ENCODE measurements at places on chromosomes 4 and X.

DNA sequence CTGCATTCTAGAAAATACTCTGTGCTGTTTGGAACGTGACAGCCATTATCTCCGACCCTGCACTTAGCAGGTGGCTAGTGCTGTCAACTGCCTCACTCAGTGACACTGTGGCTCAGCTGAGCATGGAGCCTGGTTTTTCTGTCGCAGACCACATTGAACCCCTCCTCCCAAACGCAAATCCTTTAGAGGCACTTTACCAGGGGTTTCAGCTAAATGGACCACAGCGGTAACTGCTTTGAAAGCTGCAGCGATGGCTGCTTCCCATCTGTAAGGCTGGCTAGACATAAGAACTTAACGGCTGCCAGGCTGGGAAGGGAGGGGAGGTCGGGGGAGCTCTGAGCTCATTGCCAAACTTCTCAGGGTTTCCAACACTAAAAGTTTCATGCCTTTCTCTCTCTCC, 8.1 kb downstream of the SLC34A2 start:
- DNase-seq, result no peak

GRCh38 chr4:160141206-160141605, 1038.3 kb downstream of the RAPGEF2 start:
- DNase-seq, result no peak

DNA sequence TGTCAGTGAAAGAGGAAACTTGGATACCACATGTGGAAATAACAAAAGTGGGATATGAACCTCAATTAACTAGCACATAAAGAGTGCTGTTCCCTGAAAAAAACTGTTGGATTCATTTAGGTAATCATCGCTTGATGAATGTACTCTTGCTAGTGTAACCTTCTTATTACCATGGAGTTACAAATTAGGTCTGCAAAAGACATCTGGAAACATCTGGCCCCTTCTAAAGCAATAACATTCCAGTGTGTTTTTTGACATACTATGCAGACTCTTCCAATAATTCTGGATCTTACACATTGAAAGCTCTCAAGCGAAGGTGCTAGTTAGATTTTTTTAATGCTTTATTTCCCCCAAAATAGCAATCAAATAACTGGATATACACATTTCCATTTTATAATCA, 134.6 kb downstream of the ATP10D start:
- DNase-seq, result no peak

- DNase-seq, result no peak
Observed at GRCh38 chrX:18883234-18883960, 100.5 kb downstream of the PHKA2 start.

GRCh38 chr4:11931266-11931820, 502.6 kb upstream of the HS3ST1 start:
- no peak for DNase-seq

- no peak for DNase-seq
Observed at GRCh38 chrX:555725-556666, 74.6 kb upstream of the SHOX start.

DNA sequence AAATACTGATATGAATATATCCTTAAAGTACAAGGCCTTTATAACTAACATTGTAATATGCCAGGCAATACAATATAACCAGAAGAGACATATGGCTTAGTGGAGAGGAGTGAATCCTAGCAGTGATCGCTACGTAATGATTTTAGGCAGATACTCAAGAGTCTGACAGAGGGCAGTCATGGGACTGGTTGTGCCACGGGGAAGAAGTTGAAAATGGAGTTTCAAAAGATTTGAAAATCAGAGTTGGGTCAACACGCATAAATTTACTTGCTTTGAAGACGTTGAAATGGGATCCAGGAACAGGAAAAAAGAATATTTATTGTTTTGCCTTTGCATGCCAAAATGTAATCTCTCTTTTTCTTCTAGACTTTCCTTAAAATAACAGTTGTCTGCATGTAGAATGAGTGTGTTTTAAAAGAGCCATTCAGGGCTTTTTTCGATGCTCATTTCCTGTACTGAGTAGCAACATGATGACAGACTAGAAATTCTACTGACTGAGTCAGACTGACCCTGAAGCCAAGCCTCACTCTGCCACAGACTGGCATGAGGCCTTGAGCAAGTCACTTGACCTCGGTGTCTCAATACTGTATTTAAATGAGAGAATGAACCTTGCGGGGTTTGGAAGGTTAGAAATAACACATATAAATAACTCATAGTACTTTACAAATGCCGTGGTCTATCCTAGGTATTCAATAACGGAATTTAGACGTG, 8.1 kb upstream of the SMS start:
- DNase-seq, result peak; percentile 91

DNA sequence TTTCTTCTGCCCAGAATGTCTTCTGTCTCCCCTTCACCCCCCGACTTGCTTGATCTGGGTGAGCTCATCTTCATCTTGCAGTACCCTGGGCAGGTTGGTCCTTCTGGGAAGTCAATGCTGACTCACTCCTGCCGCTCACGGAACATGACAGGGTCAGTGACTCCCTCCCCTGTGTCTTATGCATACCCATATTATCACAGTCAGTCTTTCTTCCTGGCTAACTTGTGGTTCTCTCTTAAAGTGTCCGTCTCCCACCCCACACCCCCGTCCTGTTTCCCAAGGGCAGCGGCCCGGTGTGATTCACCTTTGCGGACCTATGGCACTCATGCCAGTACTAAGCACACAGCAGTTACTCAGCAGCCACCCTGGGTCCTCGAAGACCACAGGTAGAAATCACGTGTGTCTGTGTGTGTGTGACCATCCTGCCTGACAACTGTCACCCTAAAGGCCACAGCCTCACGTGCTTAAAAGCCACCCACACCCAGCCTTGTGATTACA, 17.7 kb downstream of the IQSEC2 start:
- DNase-seq, result peak; percentile 88

- DNase-seq, result peak; percentile 84
Observed at GRCh38 chr4:73902038-73902637, 32.9 kb downstream of the CXCL1 start.

GRCh38 chr4:83732114-83732635, 196.3 kb downstream of the GPAT3 start:
- peak; percentile 41 for DNase-seq

- DNase-seq, result no peak
Observed at GRCh38 chr4:114146947-114147618, 167.6 kb upstream of the ARSJ start.

- DNase-seq, result peak; percentile 19
Observed at GRCh38 chrX:121000589-121000988, 15.0 kb upstream of the CT47A1 start.

GRCh38 chr4:32684160-32684559, 1964.0 kb downstream of the PCDH7 start:
- DNase-seq, result no peak

- no peak for DNase-seq
Observed at GRCh38 chr4:136400829-136401228, 1131.5 kb downstream of the PCDH18 start.

DNA sequence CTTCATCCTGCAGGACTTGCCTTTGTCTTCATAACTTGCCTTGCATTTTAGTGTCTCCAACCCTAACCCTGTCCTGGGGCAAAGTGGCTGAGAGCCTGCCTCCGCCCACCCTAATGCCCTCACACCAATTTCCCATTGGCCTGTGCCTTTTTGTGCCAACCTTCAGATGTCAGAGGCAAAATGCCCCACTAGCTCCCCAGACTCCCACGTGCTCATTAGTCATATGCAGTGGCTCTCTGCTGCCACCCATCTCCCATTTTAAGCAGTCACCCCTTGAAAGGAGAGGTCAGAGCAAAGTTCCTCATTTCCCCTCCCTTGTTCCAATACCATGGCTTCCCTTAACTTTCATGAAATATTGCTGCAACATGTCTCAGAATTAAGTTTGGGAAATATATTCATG, 74.8 kb upstream of the PASD1 start:
- DNase-seq, result peak; percentile 13

GRCh38 chr4:2051086-2051485, 8.0 kb upstream of the NAT8L start:
- no peak for DNase-seq

DNA sequence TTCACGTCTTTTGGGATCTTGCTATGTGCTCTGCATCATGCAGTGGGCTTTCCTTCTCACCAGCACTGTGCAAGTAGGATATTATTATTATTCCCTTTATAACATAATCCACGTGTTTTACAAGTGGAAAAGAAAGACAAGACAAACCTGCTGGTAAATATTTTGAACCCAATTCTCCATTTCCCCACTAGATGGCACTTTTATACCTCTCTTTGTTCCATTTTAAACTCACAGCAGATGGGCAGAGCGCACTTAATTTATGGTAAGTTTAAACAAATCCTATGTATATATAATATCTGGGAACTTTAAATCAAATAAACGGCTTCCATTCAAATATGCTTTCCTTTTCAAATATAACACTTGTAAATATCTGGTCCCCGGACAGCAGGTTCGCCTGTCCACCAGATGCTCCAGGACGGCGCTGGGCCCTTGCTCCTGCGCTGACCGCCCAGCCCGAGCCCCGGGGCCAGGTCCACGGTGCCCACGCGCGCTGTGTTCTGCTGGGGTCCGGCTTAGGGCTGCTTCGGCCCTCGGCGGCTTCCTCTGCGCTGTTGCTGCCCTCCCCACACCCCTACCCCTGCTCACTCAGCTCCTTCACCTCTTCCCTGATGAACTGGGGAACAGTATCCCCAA, 31.1 kb downstream of the F11 start:
- DNase-seq, result peak; percentile 60

GRCh38 chr4:174403177-174403543, 119.1 kb downstream of the HPGD start:
- no peak for DNase-seq

DNA sequence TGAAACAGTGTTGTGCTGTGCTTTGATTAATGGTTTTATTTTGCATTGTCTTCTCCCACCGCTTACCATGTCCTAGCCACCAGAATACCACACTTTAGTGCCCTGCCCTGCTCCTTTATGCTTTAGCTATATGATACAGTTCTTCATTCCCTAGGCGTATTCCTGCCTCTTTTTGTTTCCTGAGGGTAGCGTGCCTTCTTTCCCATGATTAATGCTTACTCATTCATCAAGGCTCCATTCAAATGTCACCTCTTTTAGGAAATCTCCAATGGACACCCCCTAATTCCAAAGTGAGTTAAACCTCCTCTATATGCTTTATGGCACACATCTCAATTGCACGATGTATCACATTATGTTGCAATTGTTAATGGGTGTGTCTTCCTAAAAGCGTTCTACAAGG, 46.3 kb downstream of the SPANXD start:
- DNase-seq, result no peak

- DNase-seq, result peak; percentile 58
Observed at GRCh38 chr4:7074426-7074825, 6.6 kb upstream of the GRPEL1 start.

DNA sequence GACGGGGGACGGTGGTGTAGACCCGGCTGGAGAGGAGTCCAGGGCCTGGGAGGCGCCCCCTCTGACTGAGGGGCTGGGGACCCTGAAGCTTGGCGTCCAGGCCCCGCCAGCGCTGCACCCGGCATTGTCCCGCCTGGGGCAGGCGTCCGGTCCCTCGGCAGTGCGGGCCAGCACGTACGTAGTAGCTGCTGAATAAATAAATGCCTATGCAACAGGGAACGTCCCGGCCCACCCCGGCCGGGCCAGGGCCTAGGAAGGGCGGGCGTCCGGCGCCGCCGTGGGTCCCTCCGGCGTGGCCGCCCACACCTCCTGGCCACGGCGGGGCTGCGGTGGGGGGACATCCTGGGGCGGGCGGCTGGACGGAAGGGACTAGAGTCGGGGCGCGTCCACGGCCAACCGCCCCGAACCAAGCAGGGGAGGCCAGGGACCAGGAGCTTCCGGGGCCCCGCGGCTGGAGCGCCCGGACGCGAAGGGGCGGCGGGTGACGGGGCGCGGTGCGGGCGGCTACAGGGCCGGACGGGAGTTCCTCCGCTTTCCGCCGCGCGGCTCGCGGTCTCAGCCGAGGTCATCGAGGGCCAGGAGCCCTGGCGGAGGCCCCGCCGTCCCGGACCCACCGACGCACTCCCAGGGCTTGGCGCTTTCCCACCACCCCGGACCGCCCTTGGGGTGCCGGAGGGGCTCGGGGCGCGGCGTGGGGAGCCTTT, 886 bp upstream of the WWC2 start:
- peak; percentile 84 for DNase-seq

GRCh38 chrX:69388526-69388925, 115.6 kb upstream of the NALF2 start:
- DNase-seq, result no peak

DNA sequence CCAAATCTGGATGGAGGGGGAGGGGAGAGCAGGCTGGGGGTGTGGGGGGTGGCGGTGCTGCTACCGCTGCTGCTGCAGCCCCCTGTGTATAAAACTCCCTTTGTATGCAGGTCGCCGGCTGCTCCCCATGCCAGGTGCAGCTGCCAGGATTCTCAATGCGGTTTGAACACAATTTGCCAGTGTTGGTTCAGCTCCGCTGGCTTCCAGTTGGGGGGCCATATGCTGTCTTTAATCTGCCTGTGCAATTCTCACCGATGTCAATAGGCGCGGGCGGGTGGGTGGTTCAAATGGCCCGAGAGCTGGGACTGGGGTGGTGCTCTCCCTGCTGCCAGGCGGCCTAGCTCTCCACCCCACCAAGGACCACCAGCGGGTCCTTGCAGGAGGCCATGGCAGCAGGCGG, 257.6 kb downstream of the BCOR start:
- DNase-seq, result no peak

DNA sequence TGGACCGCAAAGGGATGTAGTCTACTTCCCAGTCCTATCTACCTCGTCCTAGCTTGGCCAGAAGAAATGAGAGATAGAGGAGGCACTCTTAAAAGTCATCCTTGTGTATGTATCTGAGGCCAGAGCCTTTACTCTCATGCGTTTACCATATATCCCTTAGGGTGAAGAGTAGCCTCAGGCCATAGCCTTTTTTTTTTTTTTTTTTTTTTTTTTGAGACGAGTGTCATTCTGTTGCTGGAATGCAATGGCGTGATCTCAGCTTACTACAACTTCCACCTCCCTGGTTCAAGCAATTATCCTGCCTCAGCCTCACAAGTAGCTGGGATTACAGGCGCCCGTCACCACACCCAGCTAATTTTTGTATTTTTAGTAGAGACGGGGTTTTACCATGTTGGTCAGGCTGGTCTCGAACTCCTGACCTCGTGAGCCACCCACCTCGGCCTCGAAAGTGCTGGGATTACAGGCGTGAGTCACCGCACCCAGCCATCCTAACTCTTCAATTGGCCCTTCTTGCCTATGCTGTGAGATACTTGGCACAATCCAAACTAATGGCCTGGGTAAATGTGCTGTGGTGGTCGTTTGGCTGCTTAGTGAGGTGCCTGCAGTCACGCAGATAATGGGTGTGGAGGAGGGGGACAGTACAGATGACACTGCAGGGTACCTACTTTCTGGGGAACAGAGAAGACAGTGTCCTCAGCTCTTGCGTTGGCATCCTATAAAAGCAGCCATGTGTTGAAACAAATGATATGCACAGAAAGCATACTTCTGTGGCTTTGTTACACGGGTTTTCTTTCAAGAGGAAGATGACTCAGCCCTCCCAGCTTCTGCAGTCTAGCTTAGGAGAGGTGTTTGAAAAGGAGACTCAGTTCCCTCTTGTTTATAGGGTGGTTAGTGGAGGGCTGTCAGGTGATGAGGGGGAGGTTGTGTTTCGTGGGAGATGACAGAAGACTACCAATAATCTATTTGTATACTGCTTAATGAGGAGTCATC, 10.4 kb upstream of the DGAT2L6 start:
- peak; percentile 75 for DNase-seq

- peak; percentile 83 for DNase-seq
Observed at GRCh38 chr4:88706574-88706973, 8.9 kb upstream of the NAP1L5 start.

- no peak for DNase-seq
Observed at GRCh38 chrX:17802756-17803155, 58.3 kb downstream of the RAI2 start.

- no peak for DNase-seq
Observed at GRCh38 chrX:13485167-13485566, 84.2 kb upstream of the EGFL6 start.
